ENCODE measurements at places on chromosomes 7 and 10.
A peak's percentile ranks its signal among the peaks of the same experiment; 100 is the strongest.

GRCh38 chr7:27606270-27607209 is 56.1 kb downstream of the HIBADH start:
- no peak for DNase-seq

GRCh38 chr7:96238474-96238873 is 83.4 kb downstream of the SLC25A13 start:
- no peak for DNase-seq

DNA sequence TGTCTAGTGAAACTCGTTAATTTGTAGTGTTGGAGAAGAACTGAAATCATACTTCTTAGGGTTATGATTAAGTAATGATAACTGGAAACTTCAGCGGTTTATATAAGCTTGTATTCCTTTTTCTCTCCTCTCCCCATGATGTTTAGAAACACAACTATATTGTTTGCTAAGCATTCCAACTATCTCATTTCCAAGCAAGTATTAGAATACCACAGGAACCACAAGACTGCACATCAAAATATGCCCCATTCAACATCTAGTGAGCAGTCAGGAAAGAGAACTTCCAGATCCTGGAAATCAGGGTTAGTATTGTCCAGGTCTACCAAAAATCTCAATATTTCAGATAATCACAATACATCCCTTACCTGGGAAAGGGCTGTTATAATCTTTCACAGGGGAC is 187.6 kb downstream of the CFTR start:
- no peak for DNase-seq

GRCh38 chr10:16493884-16494536 is 27.7 kb downstream of the C1QL3 start:
- no peak for DNase-seq

GRCh38 chr7:101586906-101587677 is 42.0 kb downstream of the MYL10 start:
- DNase-seq: no peak

GRCh38 chr7:88344956-88345832 is 38.5 kb upstream of the STEAP4 start:
- DNase-seq: no peak

DNA sequence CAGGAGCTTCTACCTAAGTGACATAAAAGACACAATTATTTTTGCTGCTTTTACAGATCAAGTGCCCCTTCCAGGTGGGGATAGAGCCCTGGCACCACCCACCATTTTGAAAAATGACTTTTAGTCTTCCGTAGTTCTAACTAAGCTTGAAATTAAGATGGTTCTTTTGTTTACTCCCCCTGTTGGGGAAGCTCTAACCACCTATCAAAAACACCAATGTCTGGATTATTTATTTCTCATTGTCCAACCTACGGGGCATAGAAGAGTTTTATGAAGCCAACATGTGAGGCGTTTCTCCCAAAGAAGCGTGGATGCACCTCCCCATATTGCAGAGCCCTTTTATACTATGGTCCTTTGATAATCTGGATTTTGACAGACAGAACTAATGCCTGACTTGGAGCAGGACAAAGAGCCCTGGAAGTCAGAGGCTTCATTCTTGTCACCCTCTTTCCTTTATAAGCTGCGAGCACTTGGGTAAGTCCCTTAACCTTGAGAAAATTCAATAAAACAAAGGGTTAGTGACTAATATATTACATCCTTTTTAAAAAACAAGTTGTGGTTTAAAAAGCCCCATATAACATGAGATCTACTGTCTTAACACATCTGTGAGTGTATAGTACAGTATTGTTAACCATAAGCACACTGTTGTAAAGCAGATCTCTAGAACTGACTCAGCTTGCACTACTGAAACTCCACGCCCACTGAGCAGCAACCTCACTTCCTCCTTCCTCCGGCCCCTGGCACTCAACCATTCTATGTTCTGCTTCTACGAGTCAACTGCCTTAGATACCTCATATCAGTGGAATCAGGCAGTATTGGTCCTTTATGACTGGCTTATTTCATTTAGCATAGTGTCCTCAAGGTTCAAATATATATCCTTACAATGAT is 67.5 kb downstream of the ATXN7L1 start:
- DNase-seq: peak; percentile 90
